ENCODE measurements at places on chromosomes 3 and 15.

GRCh38 chr15:94674296-94674695 lies 442.9 kb downstream of the MCTP2 start:
- no peak for DNase-seq

DNA sequence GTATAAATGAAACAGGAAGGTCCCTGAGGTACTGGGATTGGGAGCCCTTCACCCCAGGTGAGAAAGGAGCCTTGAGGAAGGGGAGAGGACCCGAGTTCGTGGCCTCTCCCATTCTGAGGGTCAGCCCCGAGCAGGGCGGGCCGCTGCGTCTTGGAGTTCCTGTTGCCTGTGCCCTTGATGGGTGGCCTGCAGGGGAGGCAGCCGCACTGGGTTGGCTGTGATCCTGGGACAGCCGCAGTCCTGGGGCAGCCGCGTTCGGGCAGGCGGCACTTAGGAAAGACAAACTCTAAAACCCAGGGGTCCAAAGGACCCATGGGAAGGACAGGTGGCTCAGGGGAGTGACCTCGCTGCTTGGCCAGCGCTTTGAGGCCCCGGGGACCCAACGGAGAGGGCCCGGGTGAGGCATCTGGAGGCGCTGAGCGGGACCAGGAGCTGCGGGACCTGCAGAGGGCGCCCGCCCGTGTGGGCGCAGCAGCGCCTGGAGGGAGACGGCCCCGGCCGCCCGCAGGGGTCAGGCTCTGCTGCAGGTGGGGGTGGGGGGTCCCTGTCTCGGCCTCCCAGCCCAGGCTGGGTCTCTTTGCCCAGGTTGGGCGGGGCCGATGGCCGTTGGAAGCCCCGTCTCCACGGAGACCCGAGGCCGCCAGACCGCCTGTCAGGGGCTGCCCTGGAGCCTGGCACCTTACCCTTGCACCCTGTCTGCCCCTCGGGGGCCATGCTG lies 65.1 kb downstream of the HMCES start:
- DNase-seq = peak; percentile 36

- DNase-seq = no peak
Measured at GRCh38 chr15:37204692-37205091, 104.3 kb upstream of the MEIS2 start.

DNA sequence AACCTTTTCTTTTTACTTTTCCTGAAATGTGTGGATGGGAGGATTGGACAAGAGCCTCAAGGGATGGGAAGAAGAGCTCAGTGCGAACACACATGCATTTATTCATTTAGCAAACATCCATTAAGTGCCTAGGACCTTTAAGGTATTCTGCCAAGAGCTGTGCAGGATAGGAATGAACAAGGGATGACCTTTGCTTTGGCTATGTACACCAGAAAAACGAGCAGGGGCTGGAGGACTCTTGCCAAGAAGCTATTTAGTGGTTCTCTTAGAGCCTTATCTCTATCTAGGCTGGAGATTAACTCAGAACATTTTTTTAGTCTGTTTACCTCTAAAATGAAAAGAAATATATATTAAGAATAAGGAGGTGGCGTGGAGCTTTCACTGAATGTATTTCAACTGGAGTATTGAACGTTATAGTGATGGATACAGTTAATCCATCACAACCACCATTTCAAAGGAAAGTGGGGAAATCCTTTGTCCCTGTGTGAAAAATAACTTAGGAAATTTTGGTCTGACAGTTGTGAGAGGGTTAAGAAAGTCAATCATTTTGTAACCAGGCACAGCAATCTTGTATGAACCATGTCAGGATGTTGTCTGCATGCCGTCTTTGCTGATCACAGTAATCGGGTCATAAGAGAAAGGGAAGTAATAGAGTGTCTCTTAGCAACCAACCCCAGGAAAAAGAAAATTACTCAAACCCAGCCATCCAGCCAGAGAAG lies 279.0 kb downstream of the LPP start:
- peak; percentile 75 for DNase-seq

- no peak for DNase-seq
Measured at GRCh38 chr3:40324621-40325020, 15.1 kb downstream of the EIF1B start.

DNA sequence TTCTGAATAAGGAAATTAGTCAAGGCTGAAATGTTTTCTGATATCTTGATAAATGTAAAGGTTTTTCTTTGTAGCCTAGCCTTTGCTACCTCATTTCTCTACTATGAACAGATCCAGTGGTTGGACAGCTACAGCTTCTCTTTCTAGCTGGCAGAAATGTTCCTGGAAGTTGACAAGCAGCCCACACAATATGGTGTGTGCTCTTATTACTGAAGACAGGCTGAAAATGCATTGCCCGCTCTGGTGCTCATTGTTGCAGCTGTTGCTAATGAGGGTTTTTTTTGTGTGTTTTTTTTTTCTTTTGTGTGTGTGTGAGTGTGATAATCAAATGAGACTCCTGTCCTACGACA lies 844.3 kb upstream of the SEMA6D start:
- DNase-seq = no peak

DNA sequence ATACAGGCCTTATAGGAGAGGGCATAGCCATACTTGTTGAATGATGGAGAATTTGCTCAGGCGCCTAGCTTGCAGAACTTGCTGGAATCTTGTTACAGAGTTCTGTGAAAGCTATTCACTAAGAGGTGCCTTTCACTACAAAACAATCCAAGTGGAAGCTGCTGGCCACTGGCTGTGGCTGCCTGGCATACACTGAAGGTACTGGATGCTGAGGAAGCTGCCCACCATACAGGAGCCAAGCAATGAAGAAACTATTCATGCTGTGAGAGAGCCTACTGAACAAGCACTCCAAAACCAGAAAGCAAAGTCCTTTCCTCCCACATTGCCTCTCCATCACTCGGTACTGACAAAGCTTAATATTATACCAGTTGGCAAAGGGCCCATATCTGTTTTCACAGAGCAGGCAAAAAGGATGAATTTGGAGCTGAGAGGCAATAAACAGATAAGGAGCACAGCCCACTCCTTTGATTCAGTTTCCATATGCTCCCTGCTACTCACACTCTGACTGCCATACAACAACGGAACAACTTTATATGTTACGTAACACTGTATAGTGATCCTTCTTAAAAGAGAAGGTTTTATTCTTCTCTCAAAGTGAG lies 192.6 kb upstream of the ALCAM start:
- no peak for DNase-seq

- DNase-seq = no peak
Measured at GRCh38 chr3:134106580-134106979, 76.9 kb upstream of the SLCO2A1 start.

DNA sequence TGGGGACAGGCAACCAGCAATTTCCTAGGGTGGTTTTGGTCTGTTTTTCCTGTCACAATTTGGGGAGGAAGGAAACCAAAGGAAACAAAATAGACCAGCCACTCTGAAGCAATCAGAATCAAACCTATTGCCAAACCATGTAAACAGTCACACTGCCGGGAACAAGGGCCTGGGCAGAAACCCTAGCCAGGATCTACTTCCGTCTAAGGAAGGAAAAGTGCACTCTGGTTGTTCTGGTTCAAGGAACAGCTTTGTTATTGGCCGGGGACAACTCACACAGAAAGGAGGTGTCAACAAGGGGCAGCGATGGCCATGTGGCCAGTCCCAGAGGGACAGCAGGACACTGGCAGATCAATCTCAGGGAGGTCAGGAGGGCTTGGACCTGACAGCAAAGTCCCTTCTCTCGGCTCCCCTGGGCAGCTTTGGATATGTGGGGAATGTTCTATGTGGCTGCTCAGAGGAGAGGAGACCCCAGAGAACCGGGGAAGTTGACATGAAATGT lies 17.5 kb upstream of the RAD18 start:
- peak; percentile 25 for DNase-seq

- DNase-seq = no peak
Measured at GRCh38 chr3:194087995-194088855, 47.7 kb upstream of the HES1 start.

DNA sequence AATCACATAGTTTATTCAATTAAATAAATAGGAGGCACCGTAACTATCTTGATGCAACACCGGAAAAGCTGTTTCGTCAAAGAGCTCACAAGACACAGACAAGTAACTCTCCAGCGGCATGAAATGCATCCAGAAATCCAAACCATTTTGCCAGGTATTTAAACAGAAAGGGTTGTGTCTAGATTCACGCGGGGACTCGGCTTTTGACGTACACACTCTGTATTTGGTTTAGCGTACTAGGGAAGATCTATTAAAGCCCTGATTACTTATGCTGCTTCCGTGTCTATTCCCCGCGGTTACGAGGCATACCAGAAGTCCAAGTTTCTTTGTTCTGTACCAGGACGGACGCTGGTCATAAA lies 718 bp downstream of the BNIP2 start:
- peak; percentile 68 for DNase-seq

GRCh38 chr3:159855599-159856346 lies 132.9 kb upstream of the IL12A start:
- DNase-seq = no peak

GRCh38 chr15:59997070-59997701 lies 6.9 kb upstream of the FOXB1 start:
- DNase-seq = no peak

DNA sequence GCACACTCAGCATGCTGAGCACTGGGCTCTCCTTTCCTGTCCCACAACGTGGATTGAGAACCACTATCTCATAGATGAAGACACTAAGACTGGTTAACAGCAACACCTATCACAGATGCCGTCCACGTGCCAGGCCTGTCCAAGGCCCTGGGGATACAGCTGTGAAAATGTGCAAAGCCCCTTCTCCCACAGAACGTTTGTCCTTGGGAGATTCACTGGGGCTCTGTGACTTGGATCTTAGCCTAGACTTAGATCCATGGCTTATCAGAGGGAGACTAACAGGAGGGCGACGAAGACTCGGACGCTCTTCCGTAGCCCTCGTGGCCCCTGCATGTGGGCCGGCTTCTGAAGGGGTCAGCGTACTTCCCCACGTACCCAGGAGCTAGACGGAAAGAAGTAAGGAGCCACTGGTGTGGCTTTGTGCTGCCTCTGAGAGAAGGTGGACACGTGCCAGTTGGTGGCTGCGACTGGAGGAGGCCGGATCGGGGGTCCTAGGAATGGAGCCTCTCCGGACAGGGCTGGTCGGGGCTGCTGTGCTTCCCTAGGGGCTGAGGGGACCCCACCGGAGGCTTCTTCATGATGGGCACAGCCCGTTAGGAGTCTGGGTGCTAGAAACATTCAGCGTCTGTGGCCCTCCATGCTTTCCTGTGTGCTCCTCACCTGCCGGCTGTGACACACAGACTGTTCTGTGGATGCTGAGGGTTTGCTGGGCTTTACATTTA lies 964 bp downstream of the NRROS start:
- DNase-seq = no peak

- no peak for DNase-seq
Measured at GRCh38 chr3:182179631-182180030, 467.9 kb downstream of the SOX2 start.

- no peak for DNase-seq
Measured at GRCh38 chr3:189563853-189564563, 67.2 kb upstream of the TP63 start.

- no peak for DNase-seq
Measured at GRCh38 chr3:112133626-112134334, 732 bp upstream of the GCSAM start.

DNA sequence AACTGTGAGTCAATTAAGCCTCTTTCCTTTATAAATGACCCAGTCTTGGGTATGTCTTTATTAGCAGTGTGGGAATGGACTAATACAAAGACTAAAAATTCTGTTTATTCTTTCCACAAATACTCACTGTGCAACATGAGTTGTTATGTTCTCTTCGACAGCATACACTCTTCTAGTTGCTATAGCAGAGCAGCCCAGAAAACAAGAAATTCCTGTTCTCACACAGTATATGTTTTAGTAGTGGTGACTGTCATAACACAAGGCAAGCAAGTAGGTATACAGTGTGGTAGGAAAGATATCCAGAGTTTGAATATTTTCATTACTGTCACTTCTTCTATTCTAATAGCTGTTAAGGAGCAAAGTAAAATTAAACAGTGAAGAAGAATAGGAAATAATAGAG lies 453.3 kb downstream of the ROBO1 start:
- DNase-seq = no peak

- no peak for DNase-seq
Measured at GRCh38 chr15:45399381-45400212, 21.3 kb upstream of the GATM start.

DNA sequence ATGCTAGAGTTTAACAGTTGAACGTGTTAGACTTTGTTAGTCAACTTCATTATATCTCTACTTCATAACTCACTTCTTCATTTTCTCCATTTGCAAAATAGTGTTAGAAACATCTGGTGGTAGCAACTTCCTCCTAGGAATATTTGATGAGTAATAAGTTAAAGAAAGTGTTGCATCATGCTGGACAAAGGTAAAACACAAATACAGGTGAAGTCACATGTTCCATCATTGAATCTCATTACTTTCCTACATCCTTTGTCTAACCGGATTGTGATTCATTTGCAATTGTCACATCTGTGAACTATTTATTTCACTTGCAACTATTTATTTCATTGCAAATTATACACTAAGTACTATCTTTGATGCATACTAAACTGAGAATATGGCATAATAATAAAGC lies 186.5 kb downstream of the TUSC7 start:
- no peak for DNase-seq

DNA sequence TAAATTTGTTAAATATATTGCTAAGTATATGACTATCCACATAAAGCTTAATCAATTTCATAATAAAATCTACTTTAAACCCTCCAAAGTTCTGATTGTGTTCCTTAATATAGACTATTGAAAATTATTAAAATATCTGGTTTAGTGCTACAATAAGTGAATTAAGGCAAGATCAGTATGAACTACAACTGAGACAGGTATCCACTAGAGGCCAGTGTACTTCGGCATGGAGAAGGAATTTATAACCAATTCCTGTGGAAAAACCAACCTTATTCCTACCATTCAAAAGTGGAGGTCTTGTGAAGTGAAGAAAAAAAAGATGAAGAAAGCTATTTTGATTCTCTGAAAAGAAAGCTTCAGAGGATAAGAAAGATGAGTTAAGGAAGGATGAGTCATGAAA lies 237.7 kb downstream of the SUCLG2 start:
- DNase-seq = no peak

- no peak for DNase-seq
Measured at GRCh38 chr3:129199366-129199765, 15.7 kb upstream of the CNBP start.

DNA sequence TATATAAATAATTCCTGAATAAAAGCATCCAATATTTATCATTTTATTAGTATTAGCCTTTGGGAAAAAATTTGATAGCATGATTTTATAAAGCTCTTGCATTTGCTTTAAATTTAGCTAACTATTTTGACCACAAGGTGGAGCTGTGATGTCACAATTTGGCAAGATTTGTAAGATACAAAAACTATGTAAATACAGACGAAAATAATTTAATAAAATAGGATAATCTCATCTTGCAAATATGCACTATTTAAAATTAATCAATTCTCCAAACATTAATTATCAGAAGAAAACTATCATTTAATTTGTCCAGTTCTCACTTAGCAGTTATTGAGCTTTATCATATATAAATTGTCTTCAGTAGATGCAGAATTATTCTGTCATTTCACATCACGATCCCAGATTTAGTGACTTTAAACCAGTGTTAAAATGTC lies 95.4 kb downstream of the PLOD2 start:
- peak; percentile 4 for DNase-seq

GRCh38 chr3:16768956-16769355 lies 115.8 kb upstream of the PLCL2 start:
- no peak for DNase-seq
